ENCODE measurements at places on chromosomes 4 and X.

- no peak for DNase-seq
Measured at GRCh38 chrX:40448793-40449192, 132.0 kb upstream of the ATP6AP2 start.

GRCh38 chr4:82865592-82865991, 25.4 kb downstream of the SEC31A start:
- no peak for DNase-seq

DNA sequence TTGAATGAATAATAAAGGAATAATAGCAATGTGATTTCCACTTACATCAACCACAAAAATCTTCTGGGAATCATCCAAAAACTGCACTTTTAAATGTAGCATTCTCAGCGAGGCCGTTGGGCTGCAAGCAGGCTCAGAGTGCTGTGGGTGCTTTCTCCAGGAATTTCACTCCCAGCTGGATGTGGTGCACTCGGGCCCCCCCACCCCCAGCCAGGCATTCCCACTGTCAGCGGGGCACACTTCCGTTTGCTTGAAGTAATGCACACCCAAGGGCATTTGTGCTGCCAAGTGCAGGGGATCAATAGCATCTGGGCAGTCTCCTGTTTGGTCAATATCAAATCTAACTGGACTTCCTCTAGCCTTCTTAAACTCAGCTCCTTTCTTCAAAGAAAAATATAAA, at the start of gene FRMD7:
FRMD7 (minus strand) TSS at position 278 of the 400 bp plus-strand sequence; CDS start at position 102, 176 bp downstream.
- DNase-seq, result peak; percentile 4

DNA sequence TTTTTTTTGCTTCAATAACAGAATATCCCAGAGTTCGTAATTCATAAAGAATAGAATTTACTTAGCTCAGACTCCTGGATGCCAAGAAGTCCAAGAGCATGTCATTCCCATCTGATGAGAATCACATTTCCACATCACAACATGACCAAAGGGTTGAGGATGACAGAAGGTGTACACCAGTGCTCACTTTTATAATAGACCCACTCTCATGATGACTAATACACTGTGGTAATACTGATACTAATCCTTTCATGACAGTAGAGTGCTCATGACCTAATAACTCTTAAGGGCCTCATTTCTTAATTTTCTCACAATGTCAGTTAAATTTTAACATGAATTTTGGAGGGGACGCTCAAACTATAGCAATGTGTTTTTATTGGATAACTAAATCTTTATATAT, 69.2 kb downstream of the ZNF732 start:
- DNase-seq, result no peak

- DNase-seq, result peak; percentile 23
Measured at GRCh38 chr4:146638333-146638785, 334 bp upstream of the POU4F2 start.

DNA sequence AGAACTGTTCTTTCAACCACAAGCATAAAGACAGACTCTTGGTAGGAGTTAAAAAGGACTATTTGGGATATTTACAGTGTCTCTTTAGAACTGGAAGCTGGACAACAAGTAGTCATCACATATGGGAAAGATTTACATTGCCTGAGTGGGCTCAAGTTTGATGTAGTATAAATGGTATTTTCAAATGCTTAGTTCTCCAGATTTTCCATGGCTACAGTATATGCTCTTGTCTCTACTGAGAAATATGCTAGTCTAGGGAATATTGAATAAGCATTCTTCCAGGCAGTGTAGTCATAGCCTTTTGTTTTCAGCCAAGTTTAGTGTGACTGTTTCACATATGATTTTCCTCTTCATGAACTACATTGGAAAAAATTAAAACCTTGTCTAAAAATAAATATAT, 315.6 kb downstream of the ARHGAP24 start:
- no peak for DNase-seq

DNA sequence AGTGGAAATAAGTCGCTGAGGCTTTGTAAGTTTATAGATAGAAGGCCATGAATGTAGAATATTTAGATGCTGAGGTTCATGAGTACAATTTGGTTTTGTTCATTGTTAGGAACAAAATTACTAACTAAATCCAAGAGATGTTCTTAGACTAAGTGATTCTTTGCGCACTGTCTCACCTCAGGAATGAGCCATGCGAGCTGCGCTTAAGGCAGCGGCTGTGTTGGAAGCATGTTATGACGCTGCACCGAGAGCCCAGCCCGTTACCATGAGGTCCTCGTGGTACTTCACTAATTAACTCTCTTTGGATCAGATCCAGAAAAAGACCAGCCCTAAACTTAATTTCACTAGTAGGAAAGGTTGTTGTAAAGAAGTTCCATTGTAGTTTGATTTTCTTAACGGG, 166.2 kb downstream of the RAPGEF2 start:
- DNase-seq, result no peak

All from urothelium cell line (cell line).